ENCODE measurements at places on chromosomes 11 and 22.
A peak's percentile ranks its signal among the peaks of the same experiment; 100 is the strongest.

GRCh38 chr22:39598017-39598965, 27.7 kb downstream of the CACNA1I start:
- DNase-seq, result peak; percentile 60

DNA sequence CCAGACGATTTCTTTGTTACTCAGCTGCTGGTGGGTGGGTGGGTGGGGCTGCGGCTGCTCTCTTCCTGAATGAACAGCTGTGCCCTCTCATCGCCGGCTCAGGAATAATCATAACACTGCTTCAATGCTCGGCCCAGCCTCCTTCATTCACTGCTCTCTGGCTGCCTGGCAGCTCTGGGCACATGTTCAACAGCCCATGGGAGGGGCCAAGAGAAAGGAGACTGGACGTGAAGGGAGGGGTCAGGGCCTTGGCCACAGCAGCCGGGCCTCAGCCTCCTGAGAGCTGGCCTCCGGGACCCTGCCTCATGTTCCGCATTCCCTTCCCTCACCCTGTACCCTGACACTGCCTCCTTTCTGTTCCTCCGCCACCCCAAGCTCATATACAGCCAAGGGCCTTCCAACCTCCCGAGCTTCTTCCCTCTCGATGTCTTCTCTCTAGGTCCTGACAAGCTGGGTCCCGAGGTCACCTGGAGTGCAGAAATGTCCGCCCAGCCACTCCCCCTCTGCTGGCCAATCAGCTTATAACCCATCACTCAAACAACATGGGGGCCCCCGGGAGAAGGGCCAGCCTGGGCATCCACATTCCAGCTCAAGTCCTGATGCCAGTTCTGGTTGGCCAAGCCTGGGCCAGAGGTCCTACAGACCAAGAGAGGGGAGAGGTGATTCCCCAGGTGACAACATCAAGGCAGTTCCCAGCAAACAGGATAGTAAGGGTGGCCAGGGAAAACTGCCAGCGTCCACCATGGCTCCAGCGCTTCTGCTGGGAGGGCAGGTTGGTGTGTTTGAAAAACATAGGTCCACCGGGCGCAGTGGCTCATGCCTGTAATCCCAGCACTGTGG, 3.2 kb upstream of the CSDC2 start:
- no peak for DNase-seq

GRCh38 chr11:115676206-115676605, 172.0 kb upstream of the CADM1 start:
- DNase-seq, result no peak

DNA sequence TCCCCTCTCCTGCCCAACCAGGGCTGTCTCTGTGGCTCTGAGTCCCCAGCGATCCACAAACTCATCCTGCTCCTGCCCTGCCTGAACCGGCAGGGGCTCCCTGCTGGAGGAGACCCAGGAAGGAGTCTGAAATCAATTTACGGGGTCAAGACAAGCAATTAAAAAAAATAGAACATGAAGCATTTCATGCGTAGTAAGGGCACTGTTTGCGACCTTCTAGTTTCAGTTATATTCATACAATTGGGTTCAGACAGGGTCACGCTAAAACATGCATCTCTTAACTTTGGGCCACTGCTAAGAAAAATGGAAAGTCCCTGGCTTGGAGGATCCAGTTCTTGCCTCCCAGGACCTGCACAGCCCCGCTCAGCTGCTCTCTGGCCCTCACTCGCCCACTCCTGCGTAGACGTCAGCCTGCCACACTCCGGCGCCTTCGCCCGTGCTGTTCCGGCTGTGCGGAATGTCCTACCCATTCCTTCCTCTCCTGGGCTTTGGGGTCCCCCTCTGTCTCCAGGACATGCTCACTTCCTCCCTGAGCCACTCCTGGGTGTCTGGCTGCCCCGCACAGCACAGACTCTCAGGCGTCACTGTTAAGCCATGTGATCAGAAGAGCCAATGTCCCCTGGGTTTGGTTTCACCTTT, 12.8 kb downstream of the NFAM1 start:
- DNase-seq, result no peak

- DNase-seq, result no peak
These were observed 24.9 kb downstream of the ART5 start for GRCh38 chr11:3616721-3617460.

DNA sequence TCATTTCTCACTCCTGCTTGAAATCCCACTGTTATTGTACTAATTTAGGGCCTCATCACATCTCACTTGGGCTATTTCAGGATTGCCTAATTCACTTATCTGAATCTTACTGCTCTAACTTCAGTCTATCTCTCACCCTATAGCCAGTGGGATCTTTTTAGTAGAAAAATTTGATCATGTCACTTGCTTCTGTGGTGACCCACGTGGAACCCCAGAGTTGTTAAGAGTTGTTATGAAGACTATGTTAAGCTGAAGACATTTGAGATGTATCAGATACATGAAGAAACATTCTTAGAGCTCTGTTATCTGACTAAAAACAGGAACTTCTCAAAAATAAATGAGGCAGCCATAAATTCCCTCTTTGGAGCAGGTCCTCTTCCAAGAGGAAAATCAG, 1375.6 kb upstream of the TENM4 start:
- DNase-seq, result no peak

Data from activated CD4-positive, alpha-beta T cell treated with anti-CD3 and anti-CD28 coated beads, Interleukin-2, amount 50 U/mL, for 24 hours (primary cell).